ENCODE measurements at places on chromosomes 12 and 14.
A peak's percentile ranks its signal among the peaks of the same experiment; 100 is the strongest.

GRCh38 chr12:13093191-13093847 is 10.1 kb downstream of the GSG1 start:
- DNase-seq = peak; percentile 44

DNA sequence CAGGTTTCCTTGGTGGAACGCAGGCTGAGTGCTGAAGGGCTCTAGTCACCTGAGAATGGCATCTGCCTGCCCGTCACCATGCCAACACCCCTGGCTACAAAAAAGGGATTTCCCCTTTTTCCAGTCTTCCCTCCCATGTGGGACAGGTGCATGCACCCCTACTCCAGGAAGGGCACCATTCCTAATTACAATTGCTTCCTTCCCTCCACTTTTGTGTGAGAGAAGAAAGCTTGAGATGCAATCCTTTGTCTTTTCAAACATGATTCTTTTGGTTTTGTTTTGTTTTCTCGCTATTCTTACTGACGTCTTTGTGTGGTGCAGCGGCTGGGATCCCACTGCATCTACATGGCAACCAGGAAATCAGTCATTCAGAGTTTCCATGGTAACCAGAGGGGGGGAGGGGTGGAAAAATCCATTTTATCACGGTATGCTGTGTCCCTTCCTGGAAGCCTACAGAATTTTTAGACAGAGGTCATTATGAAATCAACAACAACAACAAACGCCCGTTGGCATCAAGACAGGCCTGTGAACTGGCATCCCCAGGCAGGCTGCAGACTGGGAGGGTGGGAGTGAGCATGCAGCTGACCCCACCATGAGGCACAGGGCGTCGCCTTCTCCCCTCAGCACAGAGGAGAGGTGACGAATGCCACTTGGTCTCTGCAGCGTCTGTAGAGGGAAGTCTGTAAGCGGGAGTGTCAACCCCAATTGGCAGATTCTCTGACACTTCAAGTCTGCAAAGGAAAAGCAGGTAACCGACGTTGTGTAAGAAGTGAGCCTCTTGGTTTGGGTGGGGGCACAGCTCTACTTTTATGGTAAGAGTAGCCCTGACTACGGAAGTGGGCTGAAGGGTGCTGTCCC is 13.6 kb upstream of the GNG2 start:
- peak; percentile 59 for DNase-seq

GRCh38 chr12:117707861-117708260 is 260.9 kb downstream of the KSR2 start:
- DNase-seq = no peak

DNA sequence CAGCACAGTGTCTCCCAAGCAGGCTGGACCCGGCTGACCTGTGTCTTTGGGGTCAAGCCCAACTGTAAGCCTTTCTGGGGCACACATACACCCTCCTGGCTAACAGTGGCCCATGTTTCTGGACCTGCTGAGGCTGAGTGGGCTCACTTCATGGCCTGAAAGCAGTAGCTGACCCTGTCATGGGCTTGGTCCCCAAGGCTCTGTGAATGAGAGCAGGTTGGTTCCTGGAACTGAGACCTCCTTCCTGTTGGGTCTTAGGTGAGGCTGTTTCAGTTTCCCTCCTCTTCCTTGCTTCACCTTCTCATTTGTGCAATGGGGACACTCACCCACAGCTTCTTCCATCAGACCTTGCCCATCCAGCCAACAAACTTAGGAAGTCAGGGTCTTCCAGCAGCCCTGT is 744 bp upstream of the IL25 start:
- DNase-seq = no peak

DNA sequence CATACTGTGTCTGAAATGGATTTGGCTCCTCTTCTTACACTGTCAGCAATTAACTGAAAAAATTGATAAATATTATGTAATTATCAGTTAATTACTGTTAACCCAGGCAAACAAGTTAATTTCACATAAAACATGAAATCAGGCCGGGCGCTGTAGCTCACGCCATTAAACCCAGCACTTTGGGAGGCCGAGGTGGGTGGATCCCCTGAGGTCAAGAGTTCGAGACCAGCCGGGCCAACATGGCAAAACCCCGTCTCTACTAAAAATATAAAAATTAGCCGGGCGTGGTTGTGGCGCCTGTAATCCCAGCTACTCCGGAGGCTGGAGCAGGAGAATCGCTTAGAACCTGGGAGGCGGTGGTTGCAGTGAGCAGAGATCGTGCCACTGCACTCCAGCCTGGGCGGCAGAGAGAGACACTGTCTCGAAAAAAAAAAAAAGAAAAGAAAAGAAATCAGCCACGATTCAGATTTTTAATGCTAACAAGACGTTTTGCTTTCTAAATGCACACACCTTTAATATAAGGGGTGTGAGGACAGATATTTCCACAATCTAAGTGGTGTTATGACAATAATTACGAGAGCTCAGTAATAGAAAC is 473 bp upstream of the TMEM19 start:
- DNase-seq = no peak

- DNase-seq = no peak
Measured at GRCh38 chr12:95633732-95634465, 82.6 kb upstream of the USP44 start.

GRCh38 chr14:73817020-73817655 is 34.5 kb upstream of the PTGR2 start:
- no peak for DNase-seq

DNA sequence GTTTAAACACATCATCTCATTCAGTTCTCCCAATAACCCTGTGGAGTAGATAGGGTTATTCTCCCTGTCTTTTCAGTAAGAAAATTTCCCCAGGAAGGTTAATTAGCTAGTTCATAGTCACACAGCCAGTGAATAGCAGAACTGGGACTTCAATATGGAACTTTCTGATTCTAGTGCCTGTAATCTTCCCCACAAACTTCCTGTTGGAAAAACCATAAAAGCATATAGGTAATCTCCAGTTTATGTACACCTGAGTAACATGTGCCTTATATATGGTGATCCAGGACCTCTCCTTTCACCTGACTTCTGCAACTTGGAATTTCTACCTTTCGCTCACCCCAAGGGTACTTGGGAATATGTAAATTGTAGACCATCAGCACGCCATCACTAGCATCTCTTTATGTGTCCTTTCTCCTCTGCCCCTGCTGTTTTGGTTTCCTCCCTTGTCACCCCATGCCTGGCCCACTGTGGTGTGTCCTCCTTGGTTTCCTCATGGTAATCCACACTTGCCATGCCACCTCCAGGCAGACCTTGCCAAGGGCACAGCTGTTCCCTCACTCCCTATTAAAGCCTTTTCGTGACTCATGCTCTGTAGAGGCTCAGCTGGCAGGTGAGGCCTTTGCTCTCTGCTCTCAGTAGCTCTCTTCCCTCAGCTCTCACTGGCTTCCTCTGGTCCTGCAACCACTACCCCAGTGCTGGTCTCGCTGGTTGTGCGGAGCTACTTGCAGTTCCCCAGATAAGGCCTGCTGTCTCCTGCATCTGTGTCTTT is 16.7 kb downstream of the TBC1D30 start:
- DNase-seq = no peak

DNA sequence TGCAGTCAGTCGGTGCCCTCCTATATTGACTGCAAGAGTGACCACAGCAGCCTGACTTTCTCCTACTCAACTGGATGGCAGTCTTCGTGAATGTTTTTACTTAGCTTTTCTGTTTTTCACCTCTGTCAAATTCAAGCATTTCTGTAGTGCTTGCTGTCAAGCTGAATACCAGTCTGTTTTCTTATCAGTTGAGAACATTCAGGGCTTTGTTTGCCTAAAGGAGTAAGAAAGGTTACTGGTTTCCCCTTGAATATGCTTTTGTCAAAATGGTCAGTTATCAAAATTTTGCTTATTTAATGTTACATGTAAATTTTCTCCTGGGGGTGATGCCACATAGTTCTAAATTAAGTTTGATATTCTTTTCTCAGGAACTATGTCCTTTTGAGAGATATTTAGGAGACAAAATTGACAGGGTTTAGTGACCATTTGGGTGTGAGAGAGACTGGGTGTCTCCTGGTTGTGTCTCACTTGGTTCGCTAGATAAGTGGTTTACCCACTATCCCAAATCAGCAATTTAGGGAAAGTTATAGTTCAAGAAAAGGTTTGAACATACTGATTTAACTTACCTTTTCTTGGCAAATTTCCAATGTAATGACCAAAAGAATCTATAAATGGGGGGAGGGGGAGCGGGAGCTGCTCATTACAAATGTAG is 366.3 kb downstream of the TMTC2 start:
- no peak for DNase-seq

DNA sequence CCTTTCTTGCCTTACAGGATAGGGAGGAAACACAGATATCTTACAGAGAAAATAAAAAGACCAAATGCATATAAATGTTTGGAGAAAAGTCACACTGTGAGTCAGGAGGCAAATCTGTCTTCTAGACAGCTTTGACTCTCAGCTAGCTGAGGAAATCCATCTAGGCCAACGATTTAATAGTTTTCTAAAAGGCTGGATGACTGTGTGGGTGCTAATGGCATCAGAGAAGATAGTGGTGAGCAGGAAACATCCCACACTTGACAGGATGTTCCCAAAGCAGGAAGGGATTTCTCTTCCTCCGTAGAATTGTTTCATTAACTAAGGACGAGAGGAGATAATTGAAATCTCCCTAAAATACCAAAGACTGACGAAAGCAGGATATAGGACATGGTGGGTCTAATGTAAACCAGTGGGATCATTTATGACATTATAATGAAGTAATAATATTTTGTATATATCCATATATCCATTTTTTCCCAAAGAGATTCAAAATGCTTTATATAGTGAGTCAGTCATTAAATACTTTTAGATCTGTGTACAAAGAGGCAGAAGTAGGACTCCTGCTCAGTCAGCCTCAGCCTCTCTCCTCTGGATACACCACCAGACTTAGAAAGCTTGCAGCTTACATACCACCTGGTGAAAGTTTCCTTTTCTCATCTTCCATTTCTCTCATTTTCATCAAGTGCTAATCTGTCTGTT is 44.3 kb upstream of the PSMA6 start:
- no peak for DNase-seq

DNA sequence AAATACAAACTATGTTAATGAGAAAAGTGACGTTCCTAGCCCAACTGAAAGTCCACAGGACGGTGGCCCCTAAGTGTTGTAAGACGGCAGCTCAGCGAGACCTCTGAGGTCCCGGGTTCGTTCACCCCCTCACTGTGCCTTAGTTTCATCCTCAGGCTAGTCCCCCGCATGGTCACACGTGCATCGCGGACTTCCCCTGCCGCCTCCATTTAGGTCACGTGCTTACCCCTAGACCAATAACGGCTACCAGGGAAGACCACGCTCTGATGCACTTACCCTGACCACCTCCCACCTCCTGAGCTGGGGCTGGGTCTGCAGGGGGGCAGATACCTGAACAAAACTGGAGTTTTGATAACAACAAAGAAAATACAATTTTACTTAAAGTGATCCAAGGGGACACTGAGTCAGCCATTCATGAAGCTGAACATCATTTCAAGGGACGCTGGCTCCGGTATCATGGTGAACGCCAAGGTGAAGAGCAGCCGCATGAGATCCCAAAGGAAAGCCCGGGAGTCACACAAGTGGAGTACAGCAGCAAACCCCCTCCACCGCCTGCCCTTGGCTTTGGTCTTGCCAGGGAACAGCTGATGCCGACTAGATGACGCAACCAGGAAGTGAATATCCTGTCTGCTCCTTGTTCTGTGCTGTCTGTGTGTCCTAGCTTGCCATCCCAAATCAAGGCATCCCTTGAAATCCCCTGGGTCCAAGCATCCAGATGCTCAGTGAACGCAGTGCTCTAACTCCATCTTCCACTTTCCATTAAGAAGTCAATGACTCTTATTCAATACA is 274.1 kb downstream of the PCNX1 start:
- no peak for DNase-seq

GRCh38 chr14:34181338-34181737 is 230.5 kb upstream of the EGLN3 start:
- DNase-seq = peak; percentile 17

- no peak for DNase-seq
Measured at GRCh38 chr14:44412858-44413569, 94.1 kb downstream of the FSCB start.

DNA sequence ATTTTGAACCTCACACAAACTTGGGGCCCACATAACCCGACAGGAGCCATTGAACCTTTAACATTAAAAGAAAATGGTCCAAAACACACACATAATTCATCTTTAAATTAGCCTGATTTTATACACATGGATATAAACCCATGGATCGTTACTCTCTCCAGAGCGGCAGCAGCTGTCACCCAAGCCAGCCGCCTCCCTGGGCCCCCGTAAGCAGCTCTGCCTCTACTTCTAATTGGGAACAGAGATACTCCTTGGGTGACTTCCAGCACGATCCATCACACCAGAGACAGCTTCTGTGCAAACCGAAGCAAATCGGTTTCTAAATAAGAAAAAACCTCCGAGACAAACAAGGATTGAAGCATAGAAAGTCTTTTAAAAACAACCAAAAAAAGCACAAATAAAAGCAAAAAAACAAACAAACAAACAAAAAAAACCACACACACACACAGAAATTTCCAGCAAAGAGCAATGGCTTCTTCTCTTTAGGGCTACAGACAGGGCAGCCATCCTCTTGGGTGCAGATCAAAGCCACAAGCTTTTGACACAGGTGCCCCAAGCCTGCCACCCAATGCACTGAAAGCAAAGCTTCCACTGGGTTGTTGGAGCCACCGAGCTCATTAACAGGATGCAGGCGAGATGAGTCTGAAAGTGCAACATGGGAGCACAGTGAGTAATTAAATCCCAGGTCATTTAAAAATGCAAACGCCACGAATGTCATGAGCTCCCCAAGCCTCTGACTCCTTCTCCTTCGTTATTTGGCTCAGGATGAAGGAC is 156.9 kb downstream of the DPF3 start:
- peak; percentile 91 for DNase-seq

DNA sequence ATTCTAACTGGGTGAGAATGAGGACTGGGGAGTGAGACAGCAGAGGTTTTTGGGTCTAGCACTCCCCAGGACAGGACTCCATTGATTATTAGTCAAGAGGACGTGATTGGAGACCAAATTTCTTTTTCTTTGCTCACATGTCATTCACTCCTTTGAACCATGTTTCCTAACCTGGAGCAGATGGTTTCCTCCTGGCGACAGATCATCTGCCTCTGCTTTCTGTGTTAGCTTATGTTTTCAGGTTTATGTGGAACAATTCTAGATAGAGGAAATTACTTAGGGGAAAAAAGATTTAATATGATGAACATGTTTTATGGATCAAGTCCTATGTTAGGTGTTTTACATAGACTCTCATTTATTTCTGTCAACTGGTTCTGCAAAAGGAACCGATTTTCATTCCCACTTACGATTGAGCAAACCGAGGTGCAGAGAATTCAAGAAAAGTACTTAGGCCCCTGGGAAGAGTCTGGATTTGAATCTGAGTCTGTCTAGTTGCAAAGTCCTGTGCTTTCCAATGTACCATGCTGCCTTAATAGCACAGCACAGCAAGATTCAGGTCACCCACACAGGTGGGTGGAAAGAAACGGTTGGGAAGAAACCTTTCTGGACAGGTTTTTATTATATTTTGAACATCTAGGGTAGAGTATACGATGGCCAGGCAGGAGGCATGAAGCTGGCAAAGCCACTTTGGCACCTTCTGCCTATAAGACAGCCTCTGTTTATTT is 30.8 kb downstream of the SMOC1 start:
- DNase-seq = no peak

- no peak for DNase-seq
Measured at GRCh38 chr12:40145896-40146295, 40.0 kb upstream of the SLC2A13 start.
